ENCODE measurements at places on chromosomes 3 and 15.

GRCh38 chr15:81531109-81531592 is 157.1 kb upstream of the TMC3 start:
- no peak for DNase-seq

DNA sequence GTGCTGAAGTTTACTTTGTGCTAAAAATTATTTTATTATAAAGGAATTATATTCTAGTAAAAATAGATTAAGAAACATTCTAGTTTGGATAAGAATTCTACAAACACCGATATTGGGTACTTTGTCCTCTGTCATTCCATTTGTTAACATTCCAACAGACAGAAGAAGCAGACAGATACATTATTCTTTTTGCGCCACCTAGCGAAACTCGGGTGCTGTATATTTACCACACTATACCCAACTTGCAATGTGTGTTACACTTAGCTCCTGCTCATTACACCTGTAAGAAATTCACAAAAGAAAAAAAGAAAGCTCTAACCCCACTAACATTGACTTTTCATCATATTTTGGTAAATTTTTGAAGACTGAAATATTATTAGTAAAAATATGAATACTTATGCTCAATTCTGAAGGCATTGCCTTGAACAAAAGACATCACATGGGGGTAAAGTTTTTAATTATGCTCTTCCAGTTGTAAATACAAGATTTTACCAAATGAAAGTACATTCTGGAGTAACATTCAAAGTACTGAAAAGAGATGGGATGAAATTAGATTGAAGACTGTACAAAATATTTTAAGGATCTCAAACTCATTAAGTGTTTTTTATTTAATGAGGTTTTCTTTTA is 136.5 kb upstream of the MLF1 start:
- no peak for DNase-seq

GRCh38 chr3:43858294-43858701 is 167.6 kb downstream of the ABHD5 start:
- DNase-seq: no peak

DNA sequence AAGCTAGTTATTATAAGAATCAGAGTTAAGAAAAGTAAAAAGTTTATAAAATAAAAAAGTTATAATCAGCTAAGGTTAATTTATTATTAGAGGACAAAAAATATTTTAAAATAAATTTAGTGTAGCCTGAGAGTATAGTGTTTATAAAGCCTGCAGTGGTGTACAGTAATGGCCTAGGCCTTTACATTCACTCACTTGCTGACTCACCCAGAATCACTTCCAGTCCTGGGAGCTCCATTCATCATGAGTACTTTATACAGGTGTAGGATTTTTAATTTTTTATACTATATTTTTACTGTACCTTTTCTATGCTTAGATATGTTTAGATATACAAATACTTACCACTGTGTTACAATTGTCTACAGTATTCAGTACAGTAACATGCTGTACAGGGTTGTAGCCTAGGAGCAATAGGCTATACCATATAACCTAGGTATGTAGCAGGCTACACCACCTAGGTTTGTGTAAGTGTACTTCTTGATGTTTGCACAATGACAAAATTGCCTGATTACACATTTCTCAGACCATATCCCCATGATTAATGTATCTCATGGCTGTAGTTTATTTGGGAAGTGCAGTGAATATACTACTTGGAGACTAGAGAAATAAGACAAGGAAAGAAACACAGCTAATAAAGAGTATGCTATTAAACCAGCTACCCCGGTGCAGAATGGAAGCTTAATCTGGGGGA is 101.9 kb upstream of the GALNT15 start:
- no peak for DNase-seq

- no peak for DNase-seq
Observed at GRCh38 chr3:46270474-46270873, 28.2 kb downstream of the CCR3 start.

- DNase-seq: no peak
Observed at GRCh38 chr3:178146406-178146831, 389.8 kb upstream of the KCNMB2 start.

GRCh38 chr3:177484206-177484605 is 286.9 kb upstream of the TBL1XR1 start:
- DNase-seq: no peak

All from CD4-positive, alpha-beta T cell treated with Interleukin-15 for 1 hour (primary cell).